SK-MEL-5 (cell line): ENCODE measurements at places on chromosomes 12 and 14.

DNA sequence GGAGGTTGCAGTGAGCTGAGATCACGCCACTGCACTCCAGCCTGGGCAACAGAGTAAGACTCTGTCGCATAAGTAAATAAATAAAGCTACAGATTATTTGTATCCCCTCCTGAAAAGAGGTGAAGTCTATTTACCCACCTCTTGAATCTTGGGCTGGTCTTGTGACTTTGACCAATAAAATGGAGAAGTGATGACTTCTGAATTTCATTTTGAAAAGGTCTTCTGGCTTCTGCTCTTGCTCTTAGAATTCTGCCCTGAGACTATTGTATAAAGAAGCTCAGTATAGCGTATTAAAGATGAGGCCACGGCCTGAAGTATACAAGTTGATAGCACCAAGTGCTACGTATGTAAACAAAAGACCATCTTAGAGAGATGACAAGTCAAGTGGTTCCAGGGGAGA lies 88.3 kb upstream of the AMN1 start:
- DNase-seq, result no peak

DNA sequence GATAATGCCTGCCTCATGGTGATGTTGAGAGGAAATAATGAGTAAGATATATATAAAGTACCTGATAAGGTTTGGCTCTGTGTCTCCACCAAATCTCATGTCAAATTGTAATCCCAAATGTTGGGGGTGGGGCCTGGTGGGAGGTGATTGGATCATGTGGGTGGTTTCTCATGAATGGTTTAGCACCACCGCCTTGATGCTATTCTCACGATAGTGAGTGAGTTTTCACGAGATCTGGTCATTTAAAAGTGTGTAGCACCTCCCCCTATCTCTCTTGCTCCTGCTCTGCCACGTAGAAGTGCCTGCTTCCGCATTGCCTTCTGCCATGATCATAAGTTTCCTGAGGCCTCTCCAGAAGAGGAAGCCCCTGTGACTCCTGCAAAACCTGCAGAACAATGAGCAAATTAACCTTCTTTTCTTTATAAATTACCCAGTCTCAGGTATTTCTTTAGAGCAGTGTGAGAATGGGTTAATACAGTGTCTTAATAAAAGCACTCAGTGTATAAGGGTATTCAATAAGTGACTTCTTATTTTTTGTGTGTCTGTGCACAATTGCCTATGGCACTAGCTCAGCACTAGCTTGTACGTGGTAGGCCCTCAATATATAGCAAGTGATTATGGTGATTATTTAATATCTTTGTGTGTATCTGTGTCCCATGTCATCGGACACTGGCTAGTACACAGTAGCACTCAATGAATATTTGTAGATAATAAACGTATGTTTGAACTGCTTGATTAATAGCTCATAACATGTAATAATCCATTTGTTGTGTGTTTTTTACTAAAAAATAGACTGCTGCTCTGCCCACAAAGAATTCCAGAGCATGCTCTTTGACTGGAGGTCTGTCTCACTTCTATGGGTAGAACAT lies 138.1 kb upstream of the LMNTD1 start:
- DNase-seq, result no peak

DNA sequence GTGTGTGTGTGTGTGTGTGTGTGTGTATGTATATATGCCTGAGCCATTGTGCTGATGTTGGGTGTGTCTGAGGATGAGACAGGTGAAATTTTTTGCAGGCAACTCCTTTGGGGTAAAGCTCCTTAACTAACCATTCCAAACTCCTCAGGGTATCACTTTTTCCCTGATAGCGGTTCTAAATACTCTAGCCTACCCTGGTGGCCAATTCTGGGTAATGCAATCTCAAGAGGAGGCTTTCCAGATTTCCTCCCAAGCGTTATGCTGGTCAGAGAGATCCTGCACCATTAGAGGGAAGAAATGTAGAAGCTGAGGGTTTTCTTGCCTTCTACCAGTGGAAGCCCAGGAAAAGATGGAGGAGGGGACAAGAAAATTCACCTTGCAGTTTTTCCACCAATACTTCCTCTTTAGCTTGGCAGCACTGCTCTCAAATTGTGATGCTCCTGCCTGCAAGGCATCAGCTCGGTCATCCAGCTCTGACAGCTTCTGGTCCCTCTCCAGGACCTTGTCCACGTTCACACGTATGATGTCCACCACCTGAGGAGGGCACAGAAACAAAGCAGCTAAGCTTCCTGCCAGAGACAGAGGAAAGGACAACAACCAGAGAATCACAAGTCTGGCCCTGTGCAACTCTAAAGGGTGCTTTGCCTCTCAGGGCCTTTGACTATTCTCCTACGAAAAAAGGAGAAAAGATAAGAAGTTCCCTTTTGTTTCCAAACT lies 4.9 kb downstream of the VAMP1 start:
- DNase-seq, result peak; percentile 83

DNA sequence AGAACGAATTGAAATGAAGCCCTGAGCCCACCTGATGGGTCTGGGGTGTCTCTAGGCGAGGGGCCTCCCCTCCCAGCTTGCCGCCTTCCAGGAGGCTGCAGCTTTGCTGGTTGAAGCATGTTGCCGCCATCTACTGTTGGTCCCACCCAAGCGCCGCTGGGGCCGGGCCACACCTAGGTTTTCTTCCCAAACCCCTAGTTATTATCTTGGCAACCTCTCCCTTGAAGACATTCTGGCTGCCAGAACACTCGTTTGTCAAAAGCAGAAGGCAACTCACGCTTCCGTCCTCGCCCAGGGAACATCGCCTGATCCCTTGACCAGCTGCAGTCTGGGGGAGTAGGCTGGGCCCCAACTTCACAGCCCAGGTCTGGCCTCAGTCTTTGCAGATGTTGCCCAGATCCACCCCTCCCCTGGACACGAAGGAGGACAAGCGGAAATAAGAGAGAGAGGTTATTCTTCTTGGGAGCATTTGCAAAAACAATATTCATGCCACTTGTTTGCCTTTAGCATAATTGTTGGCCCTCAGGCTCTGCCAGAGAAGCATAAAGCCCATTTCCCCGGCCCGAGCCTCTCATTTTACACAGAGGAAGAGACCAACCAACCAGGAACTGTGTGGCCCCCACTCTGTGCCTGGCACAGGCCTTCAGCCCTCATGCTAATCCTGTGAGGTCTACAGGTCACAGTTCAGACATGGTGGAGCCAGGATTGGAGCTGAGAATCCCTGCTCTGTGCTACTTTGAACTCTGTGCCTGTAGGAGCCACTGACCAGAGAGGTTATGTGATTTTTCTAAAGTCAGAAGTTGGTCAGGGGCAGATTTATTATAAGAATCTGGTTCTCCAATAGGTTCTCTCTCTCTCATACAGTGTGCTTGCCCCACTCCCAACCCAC lies 6.8 kb downstream of the EMP1 start:
- DNase-seq, result peak; percentile 70
